Hematopoietic multipotent progenitor cell treated with erythropoietin and hydrocortisone succinate and interleukin-3 and kit ligand, for 6 days (in vitro differentiated cells): ENCODE measurements at places on chromosomes 7 and 10.

GRCh38 chr10:83432261-83433045 is 706.9 kb upstream of the GHITM start:
- no peak for DNase-seq

DNA sequence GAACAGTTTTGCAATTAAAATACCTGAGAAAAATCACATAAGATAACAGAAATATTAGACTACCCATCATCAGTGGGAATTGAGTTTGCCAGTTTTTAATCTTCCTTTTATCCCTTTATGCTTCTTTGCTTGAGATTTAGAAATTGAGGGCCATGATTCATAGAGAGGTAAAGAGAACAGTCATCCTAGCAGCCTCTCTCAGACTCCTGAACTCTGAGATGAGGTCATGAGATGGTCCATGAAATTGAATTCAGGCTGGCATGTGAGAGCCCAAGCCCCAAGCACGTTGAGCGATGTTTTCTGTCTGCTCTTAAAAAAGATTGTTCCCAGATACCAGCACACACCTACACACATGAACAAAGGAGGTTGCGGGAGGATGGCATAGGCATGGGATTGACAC is 91.1 kb downstream of the CREB5 start:
- no peak for DNase-seq

- no peak for DNase-seq
These were observed 186.0 kb downstream of the JAZF1 start for GRCh38 chr7:27994639-27995038.

- DNase-seq = no peak
These were observed 33.0 kb downstream of the OR6V1 start for GRCh38 chr7:143085109-143085508.

DNA sequence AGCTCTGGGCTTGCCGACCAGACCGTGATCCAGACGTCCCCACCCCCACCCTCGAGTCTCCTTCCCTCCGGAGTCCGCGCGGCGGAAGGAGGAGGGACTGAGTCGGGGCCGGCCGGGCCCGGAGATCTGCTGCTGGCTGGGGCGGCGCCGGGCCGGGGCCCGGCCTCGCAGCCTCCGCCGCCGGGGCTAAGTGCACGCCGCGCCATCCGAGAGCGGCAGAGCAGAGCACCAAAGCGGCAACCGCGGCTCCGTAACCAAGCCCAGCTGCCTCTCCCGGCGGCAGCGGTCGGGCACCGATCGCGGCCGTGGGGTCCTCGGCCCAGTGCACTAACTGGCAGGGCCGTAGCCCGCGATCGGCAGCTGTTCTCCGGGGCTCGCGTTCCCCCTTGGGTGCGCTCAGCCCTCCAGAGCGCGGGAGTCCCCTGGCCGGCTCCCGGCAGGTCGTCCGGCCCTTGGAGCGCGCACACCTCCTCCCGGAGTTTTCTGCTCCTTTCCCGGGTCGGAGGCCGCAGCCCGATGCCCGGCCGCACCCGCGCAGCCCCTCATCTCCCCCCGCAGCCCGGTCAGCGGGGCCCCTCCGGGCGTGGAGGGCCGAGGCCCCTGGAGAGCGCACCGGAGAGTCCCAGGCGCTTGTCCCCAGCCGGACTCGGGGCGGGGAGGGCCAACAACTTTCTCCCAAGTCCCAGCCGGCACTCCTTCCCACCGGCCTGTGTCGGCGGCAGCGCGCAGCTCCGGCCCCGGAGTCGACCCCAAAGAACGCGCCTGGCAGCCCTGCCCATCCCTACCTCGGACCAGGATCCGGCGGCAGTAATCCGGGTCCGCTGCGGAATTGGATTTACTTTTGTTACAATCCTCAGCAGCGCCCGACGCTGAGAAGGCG is 799 bp downstream of the VAX1 start:
- no peak for DNase-seq

GRCh38 chr10:7686351-7687171 is 16.6 kb upstream of the ITIH2 start:
- DNase-seq = no peak

DNA sequence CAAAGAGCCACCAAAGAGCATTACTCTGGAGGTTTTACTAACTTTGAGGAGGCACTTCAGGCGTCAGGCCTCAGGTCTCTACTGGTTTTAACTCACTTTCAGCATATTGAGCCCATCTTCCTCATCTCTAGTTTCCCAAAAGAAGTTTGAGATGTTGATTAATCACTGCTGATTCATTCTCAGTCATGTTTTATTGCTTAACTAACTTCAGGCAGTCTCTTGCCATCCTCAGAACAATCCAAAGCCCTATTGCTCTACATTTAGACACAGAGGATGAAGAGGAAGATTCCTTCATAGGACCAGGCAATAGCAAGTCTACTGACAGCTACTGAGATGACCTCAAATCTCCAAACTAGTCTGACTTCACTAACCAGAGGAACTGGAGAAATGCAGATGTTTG is 39.1 kb upstream of the BET1 start:
- no peak for DNase-seq

GRCh38 chr7:91287371-91288084 is 23.3 kb downstream of the FZD1 start:
- peak; percentile 9 for DNase-seq

GRCh38 chr7:133372337-133372736 is 119.5 kb downstream of the EXOC4 start:
- DNase-seq = no peak

- no peak for DNase-seq
These were observed 77.9 kb downstream of the INSIG1 start for GRCh38 chr7:155375337-155376277.

- no peak for DNase-seq
These were observed 273.7 kb upstream of the CHRM2 start for GRCh38 chr7:136594739-136595144.

- peak; percentile 78 for DNase-seq
These were observed 554 bp downstream of the CSGALNACT2 start for GRCh38 chr10:43138757-43139241.

DNA sequence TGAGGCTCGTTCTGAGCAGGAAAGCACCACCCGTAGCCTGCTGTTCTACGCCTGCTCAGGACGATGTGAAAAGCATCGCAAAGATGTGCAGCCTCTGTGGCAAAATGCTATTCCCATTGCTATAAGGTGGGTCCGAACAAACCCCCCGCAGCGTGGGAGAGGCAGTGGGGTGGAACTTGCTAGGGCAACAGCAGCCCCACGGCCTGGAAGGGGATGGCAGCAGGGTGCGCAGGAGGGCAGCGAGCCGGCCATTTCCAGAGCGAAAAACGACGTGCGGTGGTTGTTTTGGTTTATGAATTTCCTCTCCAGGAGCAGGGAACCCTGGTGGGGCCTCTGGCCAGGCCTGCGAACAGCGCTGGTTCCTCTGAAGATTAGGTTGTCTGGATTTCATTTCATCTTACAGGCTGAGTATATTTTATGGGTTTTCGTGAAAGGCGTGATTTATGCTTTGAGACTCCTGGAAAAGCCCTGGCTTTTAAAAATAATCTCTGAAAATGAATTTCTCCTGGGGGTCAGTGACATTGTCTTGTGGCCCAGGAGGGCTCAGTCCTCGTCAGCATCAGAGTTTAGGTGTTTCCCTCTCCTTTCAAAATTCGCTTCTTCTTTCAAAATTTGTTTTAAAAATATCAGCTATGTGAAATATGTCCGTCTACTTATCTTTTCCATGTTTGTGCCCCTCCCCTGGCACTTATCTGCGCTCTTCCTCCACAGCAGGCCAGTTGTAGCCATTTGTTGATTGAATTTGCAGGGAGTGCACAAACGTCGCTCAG is 42.3 kb upstream of the UBE3C start:
- no peak for DNase-seq

GRCh38 chr10:51156926-51157325 is 82.6 kb downstream of the PRKG1 start:
- DNase-seq = no peak

GRCh38 chr7:33798686-33799325 is 106.5 kb upstream of the BMPER start:
- DNase-seq = no peak

GRCh38 chr10:32348297-32349198 is 1.6 kb upstream of the EPC1 start:
- DNase-seq = no peak

DNA sequence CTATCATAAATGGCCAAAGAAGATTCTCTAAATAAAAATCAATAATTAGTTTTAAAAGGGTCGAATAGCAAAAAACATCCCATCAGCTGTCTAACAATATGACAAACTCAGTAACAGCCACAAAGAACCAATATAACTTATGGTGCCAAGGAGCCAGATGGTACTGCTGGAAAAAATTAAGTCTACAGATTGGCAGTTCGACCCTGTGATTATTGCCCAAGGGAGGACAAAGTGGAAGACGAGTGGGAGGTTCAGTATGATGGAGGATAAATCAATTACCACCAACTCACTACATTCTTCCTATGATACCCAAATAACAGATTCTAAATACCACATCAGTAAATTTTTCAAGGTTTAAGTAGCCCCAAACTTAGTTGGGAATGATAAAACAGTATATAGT is 49.0 kb downstream of the SKAP2 start:
- DNase-seq = no peak

DNA sequence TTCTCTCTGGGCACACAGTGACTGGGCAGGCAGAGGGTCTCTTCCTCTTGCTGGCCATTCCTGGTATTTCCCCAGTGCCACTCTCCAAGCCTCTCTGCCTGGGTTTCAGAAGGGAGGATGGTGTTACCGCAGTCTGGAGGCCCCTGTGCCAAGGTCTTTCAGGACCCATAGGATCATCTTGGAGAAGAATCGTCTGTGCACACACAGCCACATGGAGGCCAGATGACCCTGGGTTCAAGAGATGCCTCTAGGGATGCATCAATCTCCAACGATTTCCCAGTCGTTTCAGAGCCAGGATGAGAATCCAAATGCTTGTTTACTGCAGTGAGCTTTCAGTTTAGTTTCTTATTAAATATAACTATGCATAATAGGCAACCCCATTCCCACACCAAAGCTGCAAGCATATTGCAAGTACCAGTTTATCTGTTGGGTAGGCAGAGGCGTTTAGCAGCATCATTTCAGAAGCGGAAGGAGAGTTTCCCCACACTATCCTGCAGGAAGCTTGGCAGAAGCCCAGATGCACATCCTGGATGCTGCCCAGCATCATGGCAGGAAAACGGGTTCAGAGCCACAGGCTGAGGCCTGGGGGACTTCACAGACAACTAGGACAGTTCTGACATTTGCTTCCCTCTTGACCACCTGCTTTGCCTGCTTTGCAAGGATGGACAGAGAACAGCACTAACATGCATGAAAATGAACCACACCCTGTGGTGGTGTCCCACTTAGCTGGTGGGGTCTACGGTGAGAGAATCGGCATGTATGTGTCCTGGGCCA is 134.7 kb upstream of the FAM20C start:
- no peak for DNase-seq

DNA sequence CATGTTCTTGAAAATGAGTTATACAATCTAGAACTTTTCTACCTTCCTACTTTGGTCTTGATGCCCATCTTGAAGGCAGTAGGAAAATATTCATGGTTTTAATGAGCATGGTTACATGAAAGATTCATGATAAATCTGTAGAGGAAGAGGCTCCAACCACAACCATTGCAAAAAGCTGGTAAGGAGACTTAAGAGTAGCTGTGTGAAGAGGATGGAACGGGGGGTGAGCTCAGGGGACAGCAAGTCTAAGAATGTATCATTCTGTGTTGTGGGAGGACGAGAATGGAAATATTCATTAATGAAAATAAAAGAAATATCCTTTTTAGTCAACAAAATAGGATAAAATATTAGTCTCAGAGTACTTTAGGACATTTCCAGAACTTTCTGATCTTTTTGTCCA is 81.1 kb downstream of the BMPER start:
- no peak for DNase-seq
